Stimulated activated CD4-positive, alpha-beta T cell treated with anti-CD3 and anti-CD28 coated beads, Interleukin-1b, Interleukin-23, amount 100 ng/mL, for 4 hours (primary cell): ENCODE measurements at places on chromosomes 5 and 9.

DNA sequence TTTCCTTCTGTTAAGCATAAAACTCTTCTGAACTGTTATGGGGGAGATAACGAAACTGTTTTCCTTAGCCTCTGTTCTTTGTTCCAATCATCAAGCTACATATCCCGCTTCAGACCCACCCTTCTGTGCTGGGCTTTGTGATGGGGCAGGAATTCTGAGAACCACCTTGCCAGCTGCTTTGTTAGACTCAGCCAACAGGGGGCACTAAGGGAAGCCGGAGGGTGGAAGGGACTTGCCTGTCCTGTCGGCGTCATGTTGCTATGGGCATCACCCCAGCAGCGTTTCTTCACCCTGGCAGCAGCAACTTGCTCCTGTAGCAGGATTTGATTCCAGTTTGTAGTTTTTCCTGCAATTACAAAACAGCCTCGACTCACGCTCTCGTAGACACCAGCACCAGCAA lies 169.1 kb downstream of the CAAP1 start:
- no peak for DNase-seq

DNA sequence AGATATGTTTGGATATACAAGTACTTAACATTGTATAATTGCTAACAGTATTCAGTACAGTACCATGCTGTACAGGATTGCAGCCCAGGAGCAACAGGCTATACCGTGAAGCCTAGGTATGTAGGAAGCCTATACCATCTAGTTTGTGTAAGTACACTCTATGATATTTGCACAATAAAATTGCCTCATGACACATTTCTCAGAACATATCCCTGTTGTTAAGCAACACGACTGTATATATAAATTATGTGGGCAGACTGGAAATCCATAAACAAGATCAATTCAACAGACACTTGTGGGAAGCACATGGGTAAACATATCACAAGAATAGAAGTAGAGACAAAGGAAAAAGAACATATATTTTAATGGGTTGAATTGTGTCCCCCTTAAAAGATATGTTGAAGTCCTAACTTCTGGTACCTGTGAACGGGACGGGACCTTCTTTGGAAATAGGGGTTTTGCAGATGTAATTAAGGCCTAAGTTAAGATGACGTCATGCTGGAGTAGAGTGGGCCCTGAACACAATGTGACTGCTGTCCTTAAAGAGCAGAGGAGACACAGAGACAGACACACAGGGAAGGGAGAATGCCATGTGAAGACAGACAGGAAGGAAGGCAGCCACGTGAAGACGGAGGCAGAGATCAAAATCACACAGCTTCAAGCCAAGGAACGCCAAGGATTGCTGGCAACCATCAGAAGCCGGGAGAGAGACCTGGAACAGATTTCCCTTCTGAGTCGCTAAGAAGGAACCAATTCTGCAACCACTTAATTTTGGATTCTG lies 76.3 kb downstream of the SCAI start:
- DNase-seq = no peak

DNA sequence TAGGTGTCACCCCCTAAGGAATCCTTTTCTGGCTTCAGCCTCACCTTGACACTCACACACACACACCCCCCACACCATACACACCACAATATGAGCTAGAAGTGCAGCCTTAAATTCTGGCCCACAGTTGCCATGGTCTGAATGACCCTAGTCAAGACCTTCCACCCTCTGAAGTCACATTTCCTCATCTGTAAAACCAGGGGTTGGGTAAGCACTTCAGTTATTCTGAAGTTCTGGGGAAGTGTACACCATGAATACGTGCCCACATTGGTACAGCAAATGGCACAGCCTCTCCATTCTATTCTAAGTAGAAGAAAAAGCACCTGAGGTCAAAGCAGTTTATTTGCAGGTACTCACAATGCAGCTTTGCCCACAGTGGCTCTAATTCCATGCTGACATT lies 372.8 kb upstream of the KLF4 start:
- no peak for DNase-seq

DNA sequence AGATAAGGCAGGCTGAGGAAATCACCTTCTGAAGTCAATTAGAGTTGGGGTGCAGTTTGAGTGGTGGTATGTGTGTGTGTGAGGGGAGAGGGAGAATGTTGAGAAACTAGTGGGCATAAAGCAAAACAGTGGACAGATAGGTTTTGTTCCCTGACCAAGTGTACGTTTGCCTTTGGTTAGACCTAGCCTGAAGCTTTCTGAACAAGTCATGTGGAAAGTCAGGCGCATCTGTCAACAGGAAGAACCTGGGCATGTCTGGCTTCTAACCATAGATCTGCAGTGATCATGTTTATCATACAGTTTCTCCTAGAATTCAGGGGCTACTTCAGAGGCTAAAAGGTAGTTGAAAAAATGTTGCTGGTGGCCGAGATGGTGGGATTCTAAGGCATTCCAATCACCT lies 143.2 kb upstream of the PCA3 start:
- no peak for DNase-seq

- DNase-seq = no peak
These were observed 164.3 kb downstream of the DOCK2 start for GRCh38 chr5:169801324-169801777.

GRCh38 chr5:125603321-125603720 lies 819.9 kb upstream of the GRAMD2B start:
- DNase-seq = no peak

GRCh38 chr5:176817841-176818377 lies 7.5 kb downstream of the UNC5A start:
- no peak for DNase-seq
